ENCODE measurements at places on chromosomes 1 and 21.

DNA sequence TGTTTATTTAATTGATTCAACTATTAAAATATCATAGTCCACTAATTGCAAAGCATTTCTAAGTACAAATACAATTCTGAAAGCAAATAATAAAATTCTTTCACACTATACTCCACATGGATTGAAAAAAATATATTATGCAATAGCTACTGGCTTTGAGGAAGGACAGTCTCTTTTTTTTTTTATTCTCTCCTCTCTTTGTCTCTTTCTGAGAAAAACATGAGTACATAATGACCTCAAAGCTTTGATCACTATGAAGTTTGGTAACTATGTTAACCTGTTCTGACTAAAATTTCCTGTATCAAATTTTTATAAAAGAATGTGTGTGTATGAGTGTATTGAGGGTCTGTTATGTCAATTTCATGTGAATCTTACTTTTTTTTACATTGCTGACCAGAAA lies 96.2 kb downstream of the RGS2 start:
- no peak overlapping the region for H3K27ac ChIP-seq
- DNase-seq, result no peak

GRCh38 chr1:28233264-28233606 lies 406 bp upstream of the DNAJC8 start:
- no peaks in the 10 kb centered on the region for H3K36me3 ChIP-seq
- peak overlapping the region; percentile 52 for H3K27ac ChIP-seq
- no peak for DNase-seq
- peak overlapping the region; percentile 91 for H3K4me3 ChIP-seq
- peaks cover 5% of the 10 kb centered on the region for H3K4me1 ChIP-seq
- no peaks in the 10 kb centered on the region for H3K27me3 ChIP-seq

DNA sequence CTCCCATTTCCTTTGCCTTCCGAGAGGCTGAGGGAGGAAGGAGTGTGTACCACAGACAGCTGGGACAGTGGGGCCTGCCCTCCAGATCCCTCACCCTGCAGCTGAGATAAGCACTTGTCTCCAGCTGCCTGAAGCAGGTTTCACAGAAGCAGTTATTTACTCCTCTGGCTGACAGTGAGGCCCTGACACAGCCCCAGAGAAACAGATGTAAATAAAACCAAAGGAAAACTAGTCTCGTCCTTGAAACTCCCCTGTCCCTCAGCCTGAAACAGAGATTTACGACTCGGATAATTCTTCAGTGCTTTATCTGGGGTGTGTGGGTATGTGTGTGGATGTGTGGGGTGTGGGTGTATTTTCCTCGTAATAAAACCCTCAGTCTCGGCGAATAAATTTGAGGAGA lies 181.1 kb downstream of the IGSF21 start:
- no peaks in the 10 kb centered on the region for H3K4me1 ChIP-seq
- no peak for DNase-seq

DNA sequence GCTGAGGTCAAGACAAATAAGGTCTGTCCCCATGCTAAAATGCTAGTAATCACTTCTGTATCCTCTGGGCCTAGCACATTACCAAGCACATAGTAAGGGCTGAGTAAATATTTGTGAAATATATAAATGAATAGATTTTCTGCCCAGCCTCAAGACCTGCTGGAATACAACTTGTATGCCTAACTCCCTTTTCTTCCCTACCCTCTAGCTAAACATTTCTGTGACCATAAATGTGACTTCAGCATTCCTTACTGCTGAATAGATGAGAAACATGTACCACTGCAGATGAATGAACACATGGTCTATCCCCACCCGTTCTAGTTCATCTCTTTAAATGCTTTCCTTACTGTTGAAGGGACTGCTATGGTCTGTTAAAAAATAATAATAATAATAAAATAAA lies 209.0 kb upstream of the HOOK1 start:
- no peaks in the 10 kb centered on the region for H3K27me3 ChIP-seq
- H3K27ac ChIP-seq, result peak overlapping the region; percentile 20
- no peak overlapping the region for H3K4me3 ChIP-seq

- H3K27ac ChIP-seq, result peak overlapping the region; percentile 3
- no peak for DNase-seq
- no peaks in the 10 kb centered on the region for H3K36me3 ChIP-seq
- no peak overlapping the region for H3K4me3 ChIP-seq
- peaks cover 12% of the 10 kb centered on the region for H3K4me1 ChIP-seq
These were observed 104.6 kb downstream of the TGFBR3 start for GRCh38 chr1:91781371-91781825.

GRCh38 chr1:35432231-35432630 lies 125.0 kb downstream of the KIAA0319L start:
- H3K27me3 ChIP-seq, result no peaks in the 10 kb centered on the region
- peaks cover 5% of the 10 kb centered on the region for H3K36me3 ChIP-seq
- DNase-seq, result no peak
- H3K4me3 ChIP-seq, result no peak overlapping the region
- H3K4me1 ChIP-seq, result no peaks in the 10 kb centered on the region

GRCh38 chr1:209517681-209518050 lies 65.8 kb upstream of the CAMK1G start:
- H3K4me1 ChIP-seq, result no peaks in the 10 kb centered on the region
- H3K36me3 ChIP-seq, result no peaks in the 10 kb centered on the region
- H3K4me3 ChIP-seq, result no peak overlapping the region
- no peak overlapping the region for H3K27ac ChIP-seq
- no peaks in the 10 kb centered on the region for H3K27me3 ChIP-seq
- no peak for DNase-seq

DNA sequence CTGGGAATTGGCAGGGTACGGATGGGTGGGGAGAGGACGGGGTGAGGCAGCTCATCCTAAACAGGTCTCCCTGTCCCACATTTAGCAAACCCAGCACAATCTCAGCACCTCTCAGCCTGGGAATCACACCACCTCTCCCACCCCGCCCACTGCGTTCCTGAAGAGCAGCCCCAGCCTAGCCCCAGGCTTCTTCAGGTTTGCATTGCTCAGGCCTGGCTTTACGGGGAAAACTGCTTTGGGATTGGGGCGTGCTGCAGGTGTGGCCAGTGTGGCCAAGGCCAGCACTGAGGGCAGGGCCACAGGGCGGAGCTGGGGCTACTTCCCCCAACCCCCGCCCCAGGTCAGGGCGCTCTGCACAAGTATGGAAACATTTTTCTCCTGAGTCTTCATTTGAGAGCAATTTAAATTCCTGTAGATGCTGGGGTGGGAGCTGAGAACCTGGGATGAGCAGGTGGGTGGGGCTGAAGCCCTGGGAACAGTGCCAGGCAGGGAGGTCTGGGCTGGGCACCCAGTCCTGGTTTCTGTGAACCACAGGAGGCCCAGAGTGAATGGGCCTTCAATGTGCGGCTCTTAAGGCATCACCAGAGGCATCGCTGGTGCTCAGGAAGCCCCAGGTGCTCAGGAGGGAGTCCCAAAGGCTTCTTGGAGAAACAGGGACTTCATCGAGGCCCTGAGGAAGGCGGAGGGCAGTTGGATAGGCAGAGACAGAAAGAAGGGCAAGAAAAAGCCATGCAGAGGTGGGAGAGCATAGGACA lies 24.1 kb downstream of the TNNT2 start:
- H3K4me1 ChIP-seq, result no peaks in the 10 kb centered on the region
- H3K36me3 ChIP-seq, result no peaks in the 10 kb centered on the region
- H3K27ac ChIP-seq, result no peak overlapping the region
- H3K27me3 ChIP-seq, result no peaks in the 10 kb centered on the region
- no peak for DNase-seq
- no peak overlapping the region for H3K4me3 ChIP-seq

- H3K27me3 ChIP-seq, result no peaks in the 10 kb centered on the region
- no peak overlapping the region for H3K4me3 ChIP-seq
- peaks cover 15% of the 10 kb centered on the region for H3K36me3 ChIP-seq
These were observed 52.8 kb downstream of the SLC44A3 start for GRCh38 chr1:94872771-94873495.

- no peaks in the 10 kb centered on the region for H3K27me3 ChIP-seq
- no peak for DNase-seq
- H3K36me3 ChIP-seq, result no peaks in the 10 kb centered on the region
- H3K4me3 ChIP-seq, result no peak overlapping the region
These were observed 88.9 kb downstream of the NTNG1 start for GRCh38 chr1:107229711-107230110.

DNA sequence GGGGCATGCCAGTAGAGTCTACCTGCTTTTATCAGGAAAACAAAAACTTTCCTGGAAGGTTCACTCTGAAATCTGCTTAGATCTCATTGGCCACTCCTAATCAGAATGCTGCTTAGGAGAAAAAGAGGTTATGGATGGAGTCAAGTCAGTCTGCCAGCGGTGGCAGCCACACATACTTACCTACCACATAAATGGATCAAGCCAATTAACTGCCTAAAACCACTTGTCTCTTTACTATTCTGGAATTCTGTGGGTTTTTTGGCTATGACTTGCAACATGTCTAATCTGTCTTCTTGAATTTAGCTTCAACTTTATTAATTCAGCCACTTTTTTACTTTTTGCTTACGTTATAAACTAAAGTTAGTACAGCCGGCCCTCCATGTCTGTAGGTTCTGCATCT lies 140.2 kb upstream of the SERTAD4 start:
- H3K4me3 ChIP-seq, result no peak overlapping the region
- H3K36me3 ChIP-seq, result no peaks in the 10 kb centered on the region
- no peaks in the 10 kb centered on the region for H3K27me3 ChIP-seq
- H3K27ac ChIP-seq, result no peak overlapping the region
- no peaks in the 10 kb centered on the region for H3K4me1 ChIP-seq

DNA sequence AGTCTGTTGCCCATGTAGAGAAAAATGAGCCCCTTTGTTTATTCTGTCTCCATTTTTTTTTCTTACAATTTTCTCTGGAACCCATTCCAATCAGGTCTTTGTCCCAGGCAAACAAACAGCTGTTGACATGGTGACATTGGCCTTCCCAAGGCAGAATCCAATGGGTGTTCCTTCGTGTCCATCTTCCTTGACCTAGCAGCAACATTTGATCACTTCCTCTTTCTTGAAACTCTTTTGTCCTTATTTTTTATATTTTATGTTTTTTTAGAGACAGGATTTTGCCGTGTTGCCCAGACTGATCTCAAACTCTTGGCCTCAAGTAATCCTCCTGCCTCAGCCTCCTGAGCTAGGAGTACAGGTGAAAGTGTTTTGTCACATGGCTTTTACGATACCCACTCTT lies 65.4 kb upstream of the CACNA1E start:
- no peak overlapping the region for H3K27ac ChIP-seq
- H3K27me3 ChIP-seq, result no peaks in the 10 kb centered on the region
- H3K4me3 ChIP-seq, result no peak overlapping the region
- no peaks in the 10 kb centered on the region for H3K36me3 ChIP-seq
- H3K4me1 ChIP-seq, result no peaks in the 10 kb centered on the region

GRCh38 chr1:25169610-25170009 lies 62.7 kb downstream of the SYF2 start:
- no peak for DNase-seq
- no peaks in the 10 kb centered on the region for H3K27me3 ChIP-seq
- peaks cover 13% of the 10 kb centered on the region for H3K4me1 ChIP-seq

- H3K4me1 ChIP-seq, result no peaks in the 10 kb centered on the region
- no peak for DNase-seq
- no peaks in the 10 kb centered on the region for H3K27me3 ChIP-seq
- H3K27ac ChIP-seq, result no peak overlapping the region
These were observed 30.6 kb downstream of the HYI start for GRCh38 chr1:43422995-43423671.

GRCh38 chr1:25217015-25217414 lies 15.3 kb downstream of the SYF2 start:
- no peaks in the 10 kb centered on the region for H3K27me3 ChIP-seq
- H3K36me3 ChIP-seq, result no peaks in the 10 kb centered on the region
- no peak overlapping the region for H3K4me3 ChIP-seq
- no peak overlapping the region for H3K27ac ChIP-seq
- H3K4me1 ChIP-seq, result no peaks in the 10 kb centered on the region
